ENCODE measurements at places on chromosomes 3 and 15.

GRCh38 chr3:108090049-108090700 is 656 bp downstream of the CD47 start:
- DNase-seq, result peak; percentile 79

GRCh38 chr15:74773731-74774252 is 8.1 kb upstream of the CSK start:
- peak; percentile 67 for DNase-seq

DNA sequence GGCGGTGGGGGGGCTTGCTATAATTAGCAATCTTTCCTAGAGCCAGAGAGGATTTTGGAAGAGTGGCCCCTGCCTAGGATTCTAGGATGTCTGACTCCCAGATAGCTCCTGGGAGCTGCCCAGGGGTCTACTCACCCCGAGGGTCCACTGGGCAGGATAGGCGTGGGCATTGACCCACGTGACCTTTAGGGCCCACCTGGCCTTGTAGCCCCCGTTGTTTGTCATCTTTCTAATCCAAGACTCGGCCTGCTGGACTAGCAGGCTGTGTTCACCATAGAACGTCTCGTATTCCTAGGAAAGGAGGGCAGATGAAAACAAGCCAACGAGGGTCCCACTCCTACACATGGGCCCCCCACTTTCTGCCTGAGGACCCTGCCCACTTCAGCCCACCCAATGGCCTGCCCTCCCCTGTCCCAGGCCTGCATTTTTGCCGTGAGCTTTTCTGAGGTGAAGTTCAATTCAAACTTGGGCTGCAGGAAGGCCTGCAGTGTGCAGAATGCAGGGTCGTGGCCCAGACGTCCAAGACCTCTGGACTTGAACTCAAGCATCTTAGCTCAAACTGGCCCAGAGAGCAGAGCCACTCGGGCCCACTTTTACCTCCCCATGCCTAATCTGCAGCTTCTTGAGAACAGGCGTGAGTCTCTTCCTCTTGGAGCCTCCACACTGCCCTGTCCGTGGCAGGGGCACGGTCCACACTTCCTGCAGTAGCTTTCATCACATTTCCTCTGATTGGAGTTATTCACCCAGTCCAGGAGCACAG is 41.5 kb downstream of the MUC4 start:
- DNase-seq, result no peak

GRCh38 chr15:34861214-34861613 is 65.9 kb upstream of the ACTC1 start:
- no peak for DNase-seq

DNA sequence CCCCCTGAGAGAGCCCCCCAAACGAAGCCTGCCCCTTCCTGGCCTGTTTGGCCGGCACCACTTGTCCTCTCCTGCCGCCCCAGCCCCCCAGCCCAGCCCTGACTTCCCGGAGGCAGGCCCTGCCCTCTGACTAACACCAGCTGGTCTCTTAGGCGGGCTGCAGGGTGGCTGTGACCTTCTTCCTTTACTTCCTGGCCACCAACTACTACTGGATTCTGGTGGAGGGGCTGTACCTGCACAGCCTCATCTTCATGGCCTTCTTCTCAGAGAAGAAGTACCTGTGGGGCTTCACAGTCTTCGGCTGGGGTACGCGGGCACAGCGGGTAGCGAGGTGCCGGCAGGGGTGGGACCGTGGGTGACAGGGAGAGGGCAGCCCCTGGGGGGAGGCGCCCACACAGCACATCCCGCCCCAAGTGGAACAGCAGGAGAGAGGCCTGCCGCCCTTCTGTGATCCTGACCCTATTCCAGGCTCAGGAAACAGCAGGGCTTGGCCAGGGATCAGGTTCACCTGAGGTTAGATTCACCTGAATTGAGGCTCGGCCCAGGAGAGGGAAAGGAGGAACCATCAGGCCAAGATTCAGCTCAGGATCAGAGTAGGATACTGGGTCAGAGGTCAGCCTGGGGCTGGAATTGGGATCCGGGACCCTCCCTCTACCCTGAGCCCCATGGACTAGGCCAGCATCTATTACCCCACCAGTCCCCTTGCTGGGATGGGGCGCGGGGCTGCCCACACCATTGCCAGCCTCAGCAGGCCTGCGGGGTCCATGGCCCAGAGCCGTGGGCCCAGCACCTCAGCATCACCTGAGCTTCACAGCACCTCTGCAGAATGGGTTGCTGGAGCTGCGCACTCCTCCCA is 21.9 kb downstream of the PTH1R start:
- DNase-seq, result no peak

DNA sequence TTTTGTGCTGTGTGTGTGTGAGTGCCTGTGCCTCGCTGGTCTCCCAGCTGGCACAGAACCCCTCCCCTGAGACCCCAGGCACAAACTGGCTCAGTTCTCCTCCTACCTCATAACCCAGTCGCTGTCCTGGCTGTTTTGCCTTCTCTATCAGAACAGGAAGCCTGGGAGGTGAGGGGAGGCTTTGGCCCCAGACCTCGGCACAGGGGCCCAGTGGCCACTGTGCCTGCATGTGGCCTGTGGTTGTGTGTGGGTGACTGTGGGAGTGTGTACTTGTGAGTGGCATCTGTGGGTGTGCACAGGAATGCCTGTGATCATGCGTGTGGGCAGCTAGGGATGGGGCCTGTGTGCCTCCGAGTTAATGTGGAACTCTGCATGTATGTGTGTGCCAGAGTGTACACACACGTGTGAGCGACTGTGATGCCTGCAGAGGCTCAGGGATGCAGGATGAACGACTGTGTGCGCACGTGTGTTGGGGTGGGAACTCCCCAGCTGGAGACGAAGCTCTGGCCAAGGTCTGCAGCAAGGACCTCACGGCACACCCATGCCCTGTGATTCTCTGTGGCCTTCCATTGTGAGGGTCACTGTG is 32.3 kb downstream of the PSTPIP1 start:
- DNase-seq, result no peak

GRCh38 chr3:88149101-88149508 is 654 bp upstream of the C3orf38 start:
- peak; percentile 62 for DNase-seq

GRCh38 chr3:118907909-118908308 is 126.7 kb downstream of the IGSF11 start:
- no peak for DNase-seq
